ENCODE measurements at places on chromosomes 5 and 9. TPM values are rescaled to one million over a fixed set of nuclear protein-coding genes. Genes with fewer than 3 reads are reported as not detected.
A peak's percentile ranks its signal among the peaks of the same experiment; 100 is the strongest.

DNA sequence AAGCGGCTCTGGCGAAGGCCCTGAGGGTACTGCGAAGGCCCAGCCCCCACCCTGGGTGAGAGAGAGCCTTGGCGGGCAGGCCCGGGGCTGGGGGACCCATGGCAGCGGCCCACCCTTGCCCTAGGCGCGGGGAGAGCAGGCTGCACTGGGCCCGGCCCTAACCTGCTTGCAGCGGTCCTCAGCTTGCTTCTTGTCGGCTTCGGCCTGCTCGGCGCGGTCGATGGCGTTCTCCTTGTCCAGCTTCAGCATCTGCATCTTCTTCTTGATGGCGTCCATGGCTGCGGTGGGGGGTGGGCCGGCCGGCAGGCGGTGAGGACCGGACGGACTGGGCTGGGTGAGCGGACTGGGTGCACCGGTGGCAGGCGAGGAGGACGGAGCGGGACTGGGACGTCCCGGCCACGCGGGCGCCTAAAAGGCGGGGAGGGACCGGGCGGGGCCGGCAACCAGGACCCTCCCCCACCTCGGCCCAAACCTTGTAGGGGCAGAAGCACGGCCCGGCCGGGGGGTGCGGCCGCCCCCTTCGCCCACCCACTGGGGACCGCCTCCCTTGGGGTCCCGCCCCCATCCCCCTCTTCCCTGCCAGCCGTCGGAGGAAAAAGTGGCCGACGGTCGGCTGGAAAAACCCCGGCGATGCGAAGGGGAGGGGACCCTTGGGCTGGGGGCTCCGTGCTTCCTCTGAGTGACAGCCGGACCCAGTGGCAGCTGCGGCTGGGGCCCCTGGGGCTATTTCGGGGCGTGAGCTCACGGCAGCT lies at the start of gene TPM2:
TSS of gene TPM2 (minus strand) at position 384 of the 752 bp plus-strand sequence. CDS start at position 276, 108 bp downstream.
- H3K4me3 ChIP-seq: peak within 1 kb of the TSS; percentile 72
- H3K4me1 ChIP-seq: peaks cover 24% of the 10 kb centered on the region
- no peaks in the 10 kb centered on the region for H3K27me3 ChIP-seq
- H3K36me3 ChIP-seq: peaks cover 12% of the 10 kb centered on the region

DNA sequence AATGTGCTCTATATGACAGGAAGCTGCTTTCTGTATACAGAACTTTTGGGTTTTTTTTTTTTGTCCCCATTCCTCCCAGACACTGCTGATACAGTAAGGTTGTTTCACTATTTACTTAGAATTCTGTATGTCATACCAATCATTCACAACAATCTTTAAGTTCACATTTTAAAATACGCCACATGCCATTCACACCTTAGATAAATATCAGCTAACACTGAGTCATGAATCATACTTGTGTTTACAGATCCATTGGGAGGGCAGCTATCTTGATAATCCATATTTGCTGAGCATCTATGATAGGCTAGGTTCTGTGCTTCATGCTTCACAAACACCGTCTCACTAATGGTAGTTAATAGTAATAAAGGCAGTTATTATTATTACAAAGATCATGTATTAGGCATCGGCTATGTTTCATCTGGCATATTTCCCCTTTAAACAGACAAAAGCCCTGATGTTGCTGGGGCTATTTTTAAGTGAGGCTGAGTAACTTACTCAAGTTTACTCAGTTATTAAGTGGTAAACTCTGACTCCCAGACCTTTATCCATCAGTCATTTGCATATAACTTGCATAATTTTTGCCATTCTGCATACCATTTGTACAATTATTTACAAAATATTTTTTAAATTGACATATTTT lies 152.2 kb upstream of the HMHB1 start:
- no peaks in the 10 kb centered on the region for H3K27me3 ChIP-seq
- no peak overlapping the region for H3K27ac ChIP-seq
- no peaks in the 10 kb centered on the region for H3K36me3 ChIP-seq
- no peak for DNase-seq

DNA sequence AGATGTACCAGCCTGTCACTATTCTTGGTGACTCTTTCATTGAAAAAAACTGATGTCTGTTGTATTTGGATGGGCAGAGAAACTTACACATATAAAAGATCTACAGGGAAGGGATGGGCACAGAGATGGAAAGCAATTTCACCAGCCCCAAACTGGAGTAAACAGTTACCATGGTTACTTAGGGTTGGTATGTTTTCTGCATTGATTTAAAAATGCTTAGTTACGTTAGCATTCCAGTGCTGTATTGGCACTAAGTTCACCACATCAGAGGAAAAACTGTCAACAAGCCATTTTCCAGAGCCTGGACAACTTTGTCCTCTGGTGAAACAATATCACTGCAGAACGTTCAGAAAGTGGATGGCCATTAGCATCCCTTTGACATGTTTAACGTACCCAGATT lies 28.0 kb downstream of the MARCHF3 start:
- no peak overlapping the region for H3K4me3 ChIP-seq
- H3K27me3 ChIP-seq: no peaks in the 10 kb centered on the region
- no peak for DNase-seq

GRCh38 chr5:81233080-81233634 lies at the start of gene CKMT2:
TSS of gene CKMT2 (plus strand) at chr5:81233322. CDS start at chr5:81251133, 17,811 bp downstream.
- peak within 1 kb of the TSS; percentile 34 for H3K4me3 ChIP-seq
- no peaks in the 10 kb centered on the region for H3K36me3 ChIP-seq
- peaks cover 12% of the 10 kb centered on the region for H3K4me1 ChIP-seq

GRCh38 chr9:93209097-93209496 lies 25.2 kb downstream of the WNK2 start:
- H3K4me3 ChIP-seq: no peak overlapping the region
- no peak for DNase-seq
- H3K4me1 ChIP-seq: no peaks in the 10 kb centered on the region
- no peak overlapping the region for H3K27ac ChIP-seq

DNA sequence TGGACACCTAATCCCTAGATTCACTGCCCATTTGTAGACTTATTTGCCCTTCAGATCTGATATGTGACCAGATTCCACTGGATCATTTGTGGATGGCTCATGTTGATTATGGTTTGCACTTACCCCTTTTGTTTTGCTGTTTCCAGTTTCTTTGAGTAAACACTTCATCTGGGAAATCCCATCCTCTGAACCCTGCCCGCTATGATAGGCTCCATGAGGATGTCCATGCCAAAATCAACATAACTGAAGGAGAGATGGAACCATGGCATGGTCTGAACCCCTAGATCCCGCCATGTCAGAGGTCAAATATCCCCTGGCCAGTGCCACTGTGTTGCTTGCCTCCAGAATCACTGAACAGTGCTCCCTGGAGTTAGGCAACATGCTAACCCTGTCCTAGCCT lies 11.7 kb upstream of the FEM1C start:
- no peak overlapping the region for H3K27ac ChIP-seq
- no peaks in the 10 kb centered on the region for H3K27me3 ChIP-seq
- H3K36me3 ChIP-seq: no peaks in the 10 kb centered on the region
- H3K4me3 ChIP-seq: no peak overlapping the region
- no peak for DNase-seq

DNA sequence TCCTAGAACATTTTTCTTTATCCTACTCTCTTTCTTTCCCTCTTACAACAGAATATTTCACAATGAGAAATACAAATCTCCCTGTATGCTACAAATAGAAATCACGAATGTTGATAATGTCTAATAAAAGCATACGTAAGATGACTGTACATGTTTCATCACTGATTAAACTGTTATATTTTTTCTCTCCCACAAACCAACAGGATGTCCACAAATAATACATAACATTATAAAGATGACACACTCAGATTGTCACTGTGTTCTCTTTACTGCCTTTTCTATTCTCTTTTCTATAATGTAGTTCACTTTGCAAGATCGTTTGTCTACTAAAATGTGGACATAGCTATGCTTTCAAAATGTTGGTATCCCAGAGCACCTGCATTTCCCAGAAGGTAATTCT lies 90.7 kb upstream of the PARP8 start:
- H3K36me3 ChIP-seq: no peaks in the 10 kb centered on the region
- no peaks in the 10 kb centered on the region for H3K4me1 ChIP-seq
- no peak overlapping the region for H3K4me3 ChIP-seq
- H3K27me3 ChIP-seq: no peaks in the 10 kb centered on the region
- no peak overlapping the region for H3K27ac ChIP-seq

DNA sequence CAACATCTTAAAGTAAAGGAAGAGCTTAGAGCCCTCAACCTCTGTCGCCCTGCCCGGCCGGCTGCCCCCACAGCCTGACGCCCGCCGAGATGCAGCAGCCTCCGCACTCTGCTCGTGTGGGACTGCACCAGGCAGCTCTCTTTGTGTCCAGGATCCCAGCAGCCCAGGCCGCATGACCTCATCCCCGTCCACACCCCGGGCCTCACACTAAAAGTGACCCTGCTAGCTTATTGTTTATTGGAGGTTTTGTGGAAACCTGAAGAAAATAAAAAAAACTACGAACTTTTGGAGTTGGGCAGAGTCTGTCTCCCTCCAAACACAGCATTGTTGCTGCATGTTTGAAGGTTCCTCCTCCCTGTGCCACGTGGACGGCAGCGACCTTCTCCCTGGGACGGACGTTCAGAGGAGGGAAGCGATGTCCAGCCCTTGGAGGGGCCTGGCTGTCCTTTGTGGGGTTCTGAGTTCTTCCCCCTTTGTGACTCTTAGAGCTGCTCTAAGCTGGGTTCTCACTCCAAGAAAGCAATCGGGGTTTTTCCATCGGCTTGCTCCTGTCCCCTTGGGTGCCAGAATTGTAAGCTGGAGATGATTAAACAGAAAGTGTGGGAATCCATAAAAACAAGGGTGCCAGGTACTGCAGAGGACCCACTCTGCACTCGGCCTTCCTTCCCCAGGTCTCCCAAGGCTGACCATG lies 103.5 kb upstream of the COL5A1 start:
- H3K4me1 ChIP-seq: no peaks in the 10 kb centered on the region
- no peak for DNase-seq
- no peaks in the 10 kb centered on the region for H3K36me3 ChIP-seq
- H3K4me3 ChIP-seq: no peak overlapping the region

- no peak for DNase-seq
- no peak overlapping the region for H3K4me3 ChIP-seq
These were observed 264.6 kb downstream of the PJA2 start for GRCh38 chr5:109145139-109145538.

Gene NR6A1
- total RNA-seq: 9.1 TPM

Gene PCDHB14
- 3.4 TPM for total RNA-seq

All from upper lobe of left lung (tissue), 6 donors.